ENCODE measurements at places on chromosomes 4 and X.

- DNase-seq: no peak
These were observed 107.6 kb downstream of the DCTD start for GRCh38 chr4:182809417-182810102.

- DNase-seq: no peak
These were observed 94.3 kb downstream of the DDIT4L start for GRCh38 chr4:100095729-100096595.

- no peak for DNase-seq
These were observed 390.0 kb downstream of the GRXCR1 start for GRCh38 chr4:43282534-43282933.

DNA sequence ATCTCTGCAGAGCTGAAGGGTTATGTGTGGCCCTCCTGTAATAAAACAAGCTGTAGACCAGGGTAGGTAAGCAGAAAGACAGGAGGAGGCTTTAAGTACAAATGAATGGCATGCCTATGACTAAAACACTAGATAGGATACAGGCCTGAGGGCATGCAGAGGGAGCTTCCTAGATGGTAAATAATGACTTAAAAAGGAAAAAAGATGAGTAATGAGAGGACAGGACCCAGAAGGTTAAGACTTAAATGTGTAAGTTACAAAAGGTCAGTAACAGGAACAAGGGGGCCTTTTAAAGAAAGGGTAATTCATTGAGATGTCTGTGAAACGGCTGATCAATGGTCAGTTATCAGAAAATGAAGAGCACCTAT, 194.8 kb downstream of the SOWAHB start:
- no peak for DNase-seq

DNA sequence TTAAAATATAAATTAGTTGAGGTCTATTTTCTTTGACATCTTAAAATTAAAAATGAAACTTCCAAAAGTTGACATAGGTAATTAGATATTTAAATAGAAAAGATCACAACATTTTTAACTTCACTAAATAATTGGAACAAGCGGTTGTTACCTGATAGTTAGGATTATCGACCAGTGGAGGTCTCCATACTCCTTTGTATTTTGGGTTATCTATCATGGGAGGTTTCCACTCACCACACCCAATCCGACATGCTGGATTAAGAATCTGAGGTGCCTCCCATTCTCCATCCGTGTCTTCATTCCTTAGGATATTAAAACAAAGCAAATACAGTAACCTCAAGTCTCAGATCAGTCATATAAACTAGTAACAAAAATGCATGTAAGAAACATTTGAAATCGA, 22.2 kb downstream of the SCOC start:
- DNase-seq: no peak

DNA sequence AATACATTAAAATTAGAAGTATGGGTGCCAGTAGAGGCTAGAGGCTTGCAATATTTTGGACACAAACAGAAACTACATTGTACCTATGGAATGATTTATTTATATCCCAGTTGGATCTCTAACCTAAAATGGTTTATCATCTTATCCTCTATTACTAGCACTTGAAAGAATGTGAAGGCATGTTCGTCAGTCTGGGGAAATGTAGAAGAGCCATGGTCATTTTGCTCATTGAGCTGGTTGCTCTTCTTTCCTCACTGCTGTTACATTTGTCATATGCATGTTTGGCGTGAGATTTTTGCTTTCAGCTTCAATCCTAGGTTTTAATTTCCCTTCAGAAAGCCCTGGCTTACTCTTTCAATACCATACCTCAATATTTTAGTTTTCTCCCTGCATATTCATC, 82.4 kb upstream of the MYOZ2 start:
- no peak for DNase-seq

GRCh38 chr4:110135523-110135922, 62.9 kb downstream of the ELOVL6 start:
- no peak for DNase-seq

Measured in GM12891 (cell line).